ENCODE measurements at places on chromosomes 1 and 21.
A peak's percentile ranks its signal among the peaks of the same experiment; 100 is the strongest.

DNA sequence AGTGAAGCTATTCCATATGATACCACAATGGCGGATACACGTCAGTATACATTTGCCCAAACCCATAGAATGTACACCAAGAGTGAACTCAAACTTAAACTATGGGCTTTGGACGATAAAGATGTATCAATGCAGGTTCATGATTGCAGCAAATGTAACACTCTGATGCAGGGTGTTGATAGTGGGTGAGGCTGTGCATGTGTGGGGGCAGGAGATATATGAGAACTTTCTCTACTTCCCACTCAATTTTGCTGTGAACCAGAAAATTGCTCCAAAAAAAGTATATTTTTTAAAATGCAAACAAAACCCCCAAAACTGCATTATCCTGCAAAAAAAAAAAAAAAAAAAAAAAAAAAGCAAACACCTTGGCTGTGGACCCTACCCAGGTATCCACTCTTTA is 3.4 kb downstream of the ATP1A2 start:
- DNase-seq = no peak

DNA sequence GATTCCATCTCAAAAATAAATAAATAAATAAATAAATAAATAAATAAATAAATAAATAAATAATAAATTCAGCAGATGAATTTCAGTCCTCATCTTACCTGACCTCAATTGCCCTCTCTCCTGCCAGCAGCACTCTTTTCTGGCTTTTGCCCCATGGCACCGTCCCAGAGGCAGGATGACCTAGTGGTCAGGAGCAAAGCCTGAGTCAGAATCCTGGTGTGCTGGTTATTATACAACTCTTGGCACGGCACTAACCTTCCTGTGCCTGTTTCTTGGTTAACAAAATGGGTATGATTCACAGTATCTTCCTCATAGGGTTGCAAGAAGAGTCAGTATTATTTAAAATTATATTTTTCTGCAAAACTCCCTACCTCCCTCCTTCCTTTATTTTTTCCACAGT is 43.0 kb downstream of the NKAIN1 start:
- no peak for DNase-seq

DNA sequence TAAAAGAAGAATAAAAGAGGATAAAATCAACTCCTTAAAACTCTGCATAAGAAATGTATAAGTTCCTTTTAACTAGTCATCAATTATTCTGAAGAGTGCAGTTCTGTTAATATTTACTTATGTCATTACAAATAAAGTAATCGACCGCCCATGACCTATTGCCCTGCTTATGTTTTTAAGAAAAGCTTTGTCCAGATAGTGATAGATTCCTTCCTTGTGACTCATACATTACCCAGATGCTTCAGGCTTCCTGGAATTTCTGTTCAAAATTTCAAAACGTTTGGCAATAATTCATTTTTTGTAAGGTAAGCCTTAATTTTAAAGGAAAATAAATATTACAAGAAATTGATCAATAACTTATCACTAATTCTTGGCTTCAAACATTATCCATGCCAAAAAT is 918.2 kb upstream of the ADGRL2 start:
- DNase-seq = no peak

DNA sequence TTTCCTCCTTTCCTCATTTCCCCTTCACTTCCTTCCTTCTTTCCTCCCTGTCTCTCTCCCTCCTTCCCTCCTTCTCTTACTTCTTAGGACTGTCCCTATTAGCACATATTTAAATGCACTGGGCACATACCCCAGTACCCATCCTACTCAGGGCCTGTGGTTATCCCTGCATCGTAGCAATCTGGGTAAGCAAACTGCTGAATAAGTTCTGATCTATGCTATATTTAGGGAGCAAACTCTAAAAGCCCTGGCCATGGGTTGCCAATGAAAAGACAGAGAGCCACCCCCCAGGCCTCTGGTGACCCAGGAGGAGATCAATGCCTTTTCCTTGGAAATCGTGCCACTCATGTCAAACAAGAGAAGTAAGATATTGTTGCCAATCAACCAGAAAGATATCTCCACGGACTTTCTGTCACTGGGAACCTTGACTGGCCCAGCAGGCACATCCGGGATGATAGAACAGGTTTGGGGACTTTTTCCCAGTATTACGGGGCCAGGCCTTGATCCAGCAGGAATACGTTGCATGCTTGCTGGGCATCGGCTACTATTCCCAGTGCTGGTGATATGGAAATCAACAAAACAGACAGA is 5.4 kb downstream of the FAM3B start:
- DNase-seq = no peak

DNA sequence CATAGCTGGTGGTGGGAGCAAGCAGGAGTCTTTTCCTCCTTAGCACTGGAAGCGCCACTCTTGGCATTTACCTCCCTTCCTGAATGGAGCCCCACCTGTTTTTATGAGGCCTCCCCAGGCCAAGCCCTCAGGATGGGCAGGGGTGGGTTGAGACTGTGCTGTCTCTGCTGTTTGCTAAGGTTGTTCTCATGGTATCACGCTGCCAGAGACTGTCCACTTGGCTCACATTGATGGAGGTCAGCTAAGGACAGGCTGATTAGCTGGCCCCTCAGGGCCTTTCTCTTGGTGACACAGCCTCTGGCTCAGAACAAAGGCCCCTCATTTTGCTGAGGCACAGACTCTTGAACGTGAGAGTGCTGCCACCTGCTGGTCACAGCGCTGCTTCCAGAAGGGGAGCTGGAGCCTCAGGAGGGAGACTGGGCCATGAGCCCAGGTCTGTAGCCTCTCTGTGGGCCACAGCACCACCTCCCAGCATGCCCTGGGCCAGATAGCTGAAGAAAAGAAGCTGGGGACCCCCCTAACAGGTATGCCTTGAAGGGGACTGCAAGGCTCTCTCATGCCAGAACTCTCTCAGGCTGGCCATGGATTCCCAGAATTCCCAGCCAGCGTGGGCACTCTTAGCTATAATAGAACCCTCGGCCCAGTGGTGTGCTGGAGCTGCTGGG is 85.6 kb downstream of the CD58 start:
- DNase-seq = peak; percentile 71

DNA sequence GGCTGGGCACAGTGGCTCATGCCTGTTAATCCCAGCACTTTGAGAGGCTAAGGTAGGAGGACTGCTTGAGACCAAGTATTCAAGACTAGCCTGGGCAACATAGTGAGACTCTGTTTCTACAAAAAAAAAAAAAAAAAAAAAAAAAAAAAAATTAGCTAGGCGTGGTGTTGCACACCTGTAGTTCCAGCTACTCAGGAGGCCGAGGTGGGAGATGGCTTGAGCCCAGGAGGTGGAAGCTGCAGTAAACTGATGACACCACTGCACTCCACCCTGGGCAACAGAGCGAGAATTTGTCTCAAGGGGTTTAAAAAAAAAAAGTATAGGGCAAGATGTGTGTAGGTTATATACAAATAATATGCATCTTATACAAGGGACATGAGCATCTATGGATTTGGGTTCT is 2.6 kb downstream of the TDRKH start:
- DNase-seq = no peak

DNA sequence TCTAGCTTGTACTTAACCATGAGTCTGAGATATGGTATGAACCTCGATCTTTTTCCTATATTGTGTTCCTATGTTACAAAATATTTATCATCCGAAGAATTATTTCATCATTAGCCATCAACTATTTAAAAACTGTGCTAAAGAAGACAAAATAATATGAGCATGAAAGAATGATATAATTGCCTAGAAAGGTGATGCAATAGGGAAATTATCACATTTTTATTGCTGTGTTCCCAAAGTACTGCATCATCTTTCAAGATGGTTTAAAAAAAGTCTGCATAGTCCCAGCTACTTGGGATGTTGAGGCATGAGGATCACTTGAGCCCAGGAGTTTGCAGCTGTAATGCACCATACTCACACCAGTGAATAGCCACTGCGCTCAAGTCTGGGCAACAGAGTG is 126.7 kb downstream of the APP start:
- no peak for DNase-seq

GRCh38 chr1:196516373-196516772 is 91.9 kb downstream of the KCNT2 start:
- no peak for DNase-seq

DNA sequence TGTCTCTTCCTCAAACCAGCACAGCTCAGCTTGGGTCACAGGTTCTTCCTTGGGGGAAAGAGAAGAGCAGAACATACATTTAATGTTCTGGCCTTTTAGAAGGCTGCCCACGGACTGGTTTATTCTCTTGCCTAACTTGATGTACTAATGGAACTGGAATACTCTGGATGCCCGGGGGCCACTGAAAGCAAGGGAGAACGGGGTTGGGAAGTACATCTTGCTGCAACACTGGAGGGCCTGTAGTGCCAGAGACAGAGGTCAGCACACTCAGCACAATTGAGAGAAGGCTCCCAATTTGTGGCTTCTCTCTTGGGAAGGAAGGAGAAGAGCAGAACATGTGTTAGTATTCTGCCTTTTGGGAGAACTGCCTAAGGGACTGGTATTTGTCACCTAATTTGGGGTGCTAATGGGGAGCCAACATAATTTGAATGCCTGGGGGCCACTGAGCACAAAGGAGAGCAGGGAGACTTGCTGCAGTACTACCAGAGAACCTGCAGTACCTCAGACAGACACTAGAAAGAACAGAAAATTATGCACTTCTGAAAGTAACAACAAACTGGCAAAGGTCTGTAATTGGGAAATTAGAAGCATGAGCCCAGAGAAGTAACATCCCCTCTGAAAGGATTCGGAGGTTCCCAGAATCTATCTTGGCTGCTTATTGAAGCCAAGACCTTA is 14.1 kb downstream of the ZNF691 start:
- no peak for DNase-seq

GRCh38 chr1:65114322-65114721 is 33.7 kb upstream of the AK4 start:
- DNase-seq = no peak

GRCh38 chr1:196229546-196229945 is 378.7 kb downstream of the KCNT2 start:
- no peak for DNase-seq

DNA sequence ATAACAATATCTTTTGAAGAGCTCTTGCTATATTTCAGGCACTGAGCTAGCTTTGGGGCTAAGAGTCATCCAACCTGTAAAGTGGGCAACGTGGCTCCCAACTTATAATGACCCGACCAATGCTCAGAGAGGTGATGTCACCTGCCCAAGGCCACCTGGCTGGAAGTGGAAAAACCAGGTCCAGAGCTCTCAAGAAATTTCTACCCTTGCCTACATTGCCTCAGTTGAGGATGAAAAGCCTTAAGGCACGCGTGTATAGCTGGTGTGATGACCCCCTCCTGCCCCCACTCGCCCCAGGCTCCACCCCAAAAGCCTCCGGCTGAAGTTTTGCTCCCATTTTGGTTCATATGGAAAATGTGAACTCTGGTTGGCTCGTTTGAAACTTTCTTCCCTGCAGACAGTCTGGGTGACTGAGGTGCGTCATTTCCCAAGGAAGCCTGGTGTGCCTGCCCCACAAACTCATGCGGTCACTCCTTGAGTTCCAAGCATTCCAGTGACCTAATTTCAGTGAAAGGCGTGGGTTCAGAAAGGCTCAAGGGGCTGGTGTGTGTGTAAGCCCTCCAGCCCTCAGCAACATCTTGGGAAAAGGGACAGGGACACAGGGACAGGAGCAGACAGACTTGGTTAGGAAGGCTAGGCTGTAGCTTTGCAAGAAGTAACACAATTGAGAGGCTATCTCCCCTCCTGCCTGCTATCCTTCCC is 20.5 kb downstream of the HTR1D start:
- no peak for DNase-seq

GRCh38 chr21:34073749-34074282 is 438 bp downstream of the MRPS6 start:
- peak; percentile 39 for DNase-seq

- DNase-seq = no peak
Measured at GRCh38 chr1:179599623-179600249, 8.1 kb downstream of the TDRD5 start.

- DNase-seq = no peak
Measured at GRCh38 chr1:54767526-54767925, 3.2 kb upstream of the PARS2 start.
